ENCODE measurements at places on chromosomes 2 and 18.

DNA sequence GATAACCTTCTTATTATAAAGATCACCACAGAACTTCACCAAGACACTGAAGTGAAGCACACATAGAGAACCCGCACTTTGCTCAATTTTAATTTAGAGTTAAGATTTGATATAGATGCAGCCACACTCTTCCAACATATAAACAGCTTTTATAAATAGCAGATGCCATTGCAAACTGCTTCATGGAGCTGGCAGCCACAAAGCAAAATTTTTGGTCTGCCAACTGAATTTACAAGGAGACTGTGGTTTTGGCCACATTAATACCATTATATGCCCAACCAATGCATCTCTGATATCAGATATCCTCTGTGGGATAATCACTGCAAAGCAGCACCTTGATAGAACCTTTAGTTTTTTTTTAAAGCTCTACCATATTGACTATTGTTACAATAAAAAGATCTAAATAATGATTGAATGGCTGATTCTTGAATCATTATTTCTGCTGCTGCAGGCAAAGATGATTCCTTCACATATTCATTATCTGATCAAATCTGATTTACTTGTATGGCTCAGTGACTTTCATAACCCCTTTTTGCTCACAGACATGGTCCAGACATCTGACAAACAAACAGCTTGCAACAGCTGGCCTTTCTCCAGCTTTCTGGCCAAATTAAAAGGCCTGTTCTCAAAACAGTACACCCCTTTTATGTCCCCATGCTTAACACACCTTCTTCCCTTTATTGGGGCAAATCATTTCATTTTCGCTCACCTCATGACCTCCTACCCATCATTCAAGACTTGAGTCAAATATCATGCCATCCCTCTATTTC is 88.4 kb downstream of the METTL4 start:
- peak; percentile 21 for DNase-seq

- no peak for DNase-seq
Observed at GRCh38 chr2:207417301-207417718, 112.5 kb upstream of the CREB1 start.

DNA sequence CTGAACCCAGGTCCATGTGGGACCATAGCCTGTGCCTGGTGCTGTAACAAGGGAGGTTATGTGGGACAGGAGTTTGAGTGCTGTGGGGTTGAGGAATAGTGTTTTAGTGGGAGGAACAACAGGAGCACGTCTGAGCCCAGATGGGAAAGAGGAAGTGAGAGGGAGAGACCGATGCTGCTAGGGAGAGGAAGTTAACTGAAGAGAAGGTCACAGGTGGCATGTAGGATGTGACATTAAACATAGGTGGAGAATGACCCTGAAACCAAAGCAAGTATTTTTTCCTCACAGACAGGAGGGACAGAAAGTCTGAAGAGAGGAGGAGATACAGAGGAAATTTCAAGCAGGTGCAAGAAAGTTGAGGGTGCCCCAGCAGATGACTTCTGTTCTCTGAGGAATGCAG is 87.8 kb downstream of the ACOXL start:
- no peak for DNase-seq

GRCh38 chr2:12031866-12032265 is 285.4 kb downstream of the LPIN1 start:
- no peak for DNase-seq
